ENCODE measurements at places on chromosomes 7 and 10.
A peak's percentile ranks its signal among the peaks of the same experiment; 100 is the strongest.

DNA sequence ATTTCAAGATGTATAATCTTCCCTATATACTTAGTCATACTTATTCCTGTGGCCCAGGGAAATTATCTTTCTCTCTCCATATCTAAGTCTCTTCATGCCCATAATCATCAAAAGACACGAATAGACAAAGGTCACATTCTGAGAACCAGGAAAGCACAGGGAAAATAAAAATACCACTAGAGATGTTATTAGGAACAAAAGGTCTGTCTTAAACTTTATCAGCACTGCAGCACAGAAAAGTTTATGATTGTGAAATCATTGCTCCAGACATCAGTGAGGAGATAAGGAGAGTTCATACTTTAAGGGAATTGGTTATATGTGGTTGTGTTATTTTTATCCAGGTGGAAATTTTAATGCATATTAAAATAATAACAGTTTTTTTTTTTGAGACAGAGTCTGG lies 974.6 kb upstream of the CELF2 start:
- no peak for DNase-seq

DNA sequence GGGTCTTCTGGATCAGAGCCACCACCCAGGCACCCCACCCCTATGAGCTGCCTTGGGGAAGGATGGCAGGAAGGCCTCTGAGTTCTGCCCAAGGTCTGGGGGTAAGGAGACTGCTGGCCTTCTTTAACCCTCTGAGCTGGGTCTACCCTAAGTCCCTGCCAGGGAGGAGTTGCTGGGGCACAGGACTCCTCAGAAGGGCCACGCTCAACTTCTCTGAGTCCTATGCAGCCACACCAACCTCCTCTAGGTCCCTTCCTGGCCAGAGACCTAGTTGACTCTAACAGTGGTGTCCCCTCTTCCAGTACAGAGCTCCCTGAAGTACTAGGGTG lies 2.6 kb upstream of the NEURL1 start:
- no peak for DNase-seq

DNA sequence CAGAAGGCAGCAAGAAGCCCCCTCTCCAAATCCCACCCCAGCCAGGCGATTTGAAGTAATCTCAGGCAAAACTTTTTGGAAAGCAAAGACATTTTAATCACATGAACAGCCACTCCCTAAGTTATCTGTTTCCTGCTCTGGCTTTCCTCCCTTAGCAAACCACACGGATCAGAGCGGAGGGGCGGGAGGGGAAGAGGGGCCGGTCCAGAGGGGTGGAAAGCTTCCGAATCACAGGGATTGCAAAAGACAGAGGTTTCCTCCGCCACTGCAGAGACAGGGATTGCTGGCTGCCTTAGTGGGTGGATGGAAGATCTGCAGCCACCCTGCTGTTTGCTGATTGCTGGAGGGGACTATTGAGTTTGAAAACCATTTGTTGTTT lies 41.2 kb downstream of the ZCCHC24 start:
- peak; percentile 75 for DNase-seq

DNA sequence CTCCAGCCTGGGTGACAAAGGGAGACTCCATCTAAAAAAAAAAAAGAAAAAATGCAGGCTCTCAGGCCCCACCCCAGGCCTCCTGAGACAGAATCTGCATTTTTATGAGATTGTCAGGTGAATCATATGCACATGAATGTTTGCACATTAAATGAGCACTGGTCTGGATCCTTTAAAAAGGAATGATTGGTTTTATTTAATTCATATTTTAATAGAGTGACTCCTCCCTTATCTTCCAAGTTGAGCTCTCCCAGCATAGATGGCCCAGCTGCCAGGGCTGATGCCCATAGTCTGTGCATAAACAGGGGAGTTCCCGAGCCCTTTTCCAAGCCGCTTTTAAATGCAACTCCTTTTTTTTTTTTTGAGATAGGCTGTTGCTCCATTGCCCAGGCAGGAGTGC lies 28.5 kb downstream of the CUX1 start:
- DNase-seq = no peak

DNA sequence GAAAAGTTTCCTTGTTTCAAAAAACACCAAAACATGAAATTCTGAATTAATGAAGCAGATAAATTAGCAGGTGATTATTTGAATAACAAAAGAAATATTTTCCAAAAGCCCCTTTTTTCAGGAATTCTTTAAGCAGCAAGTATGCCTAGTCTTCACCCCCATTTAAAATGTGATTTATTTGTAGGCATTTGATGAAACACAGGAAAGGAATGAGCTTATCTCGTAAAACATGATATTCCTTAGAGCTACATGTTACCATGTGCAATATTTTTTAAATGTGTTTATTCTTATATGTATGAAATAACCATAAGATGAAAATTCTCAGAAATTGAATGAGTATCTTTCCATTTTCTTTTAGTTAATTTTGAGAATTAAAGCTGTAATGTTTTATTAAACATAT lies 106.1 kb downstream of the CHN2 start:
- no peak for DNase-seq

All from AG08396 (cell line).